Osteocyte (in vitro differentiated cells): ENCODE measurements at places on chromosomes 16 and 17. TPM values are rescaled to one million over a fixed set of nuclear protein-coding genes. Genes with fewer than 3 reads are reported as not detected.

The VASN gene
- total RNA-seq = 62.7 and 63.1 TPM in 2 replicates

GRCh38 chr17:964876-965275, 14.7 kb downstream of the NXN start:
- no peak for DNase-seq

- no peak for DNase-seq
Observed at GRCh38 chr17:43013296-43013695, 6.7 kb downstream of the IFI35 start.

- DNase-seq = peak; percentile 62
Observed at GRCh38 chr17:77706938-77707337, 251.6 kb upstream of the TNRC6C start.

GRCh38 chr16:70158261-70158939, 15.2 kb upstream of the CLEC18C start:
- no peak for DNase-seq

The ATP1B2 gene
- total RNA-seq = 2.4 and 3.0 TPM in 2 replicates

- DNase-seq = no peak
Observed at GRCh38 chr16:70472786-70473433, 18.5 kb downstream of the FCSK start.

- DNase-seq = no peak
Observed at GRCh38 chr17:81295676-81296381, 722 bp upstream of the SLC38A10 start.

The CACNG5 gene
- not detected in 2 replicates for total RNA-seq

GRCh38 chr17:77889866-77890760, 68.4 kb upstream of the TNRC6C start:
- DNase-seq = no peak

- no peak for DNase-seq
Observed at GRCh38 chr17:70892527-70892926, 723.2 kb downstream of the KCNJ2 start.
